ENCODE measurements at places on chromosomes 2 and 18.

DNA sequence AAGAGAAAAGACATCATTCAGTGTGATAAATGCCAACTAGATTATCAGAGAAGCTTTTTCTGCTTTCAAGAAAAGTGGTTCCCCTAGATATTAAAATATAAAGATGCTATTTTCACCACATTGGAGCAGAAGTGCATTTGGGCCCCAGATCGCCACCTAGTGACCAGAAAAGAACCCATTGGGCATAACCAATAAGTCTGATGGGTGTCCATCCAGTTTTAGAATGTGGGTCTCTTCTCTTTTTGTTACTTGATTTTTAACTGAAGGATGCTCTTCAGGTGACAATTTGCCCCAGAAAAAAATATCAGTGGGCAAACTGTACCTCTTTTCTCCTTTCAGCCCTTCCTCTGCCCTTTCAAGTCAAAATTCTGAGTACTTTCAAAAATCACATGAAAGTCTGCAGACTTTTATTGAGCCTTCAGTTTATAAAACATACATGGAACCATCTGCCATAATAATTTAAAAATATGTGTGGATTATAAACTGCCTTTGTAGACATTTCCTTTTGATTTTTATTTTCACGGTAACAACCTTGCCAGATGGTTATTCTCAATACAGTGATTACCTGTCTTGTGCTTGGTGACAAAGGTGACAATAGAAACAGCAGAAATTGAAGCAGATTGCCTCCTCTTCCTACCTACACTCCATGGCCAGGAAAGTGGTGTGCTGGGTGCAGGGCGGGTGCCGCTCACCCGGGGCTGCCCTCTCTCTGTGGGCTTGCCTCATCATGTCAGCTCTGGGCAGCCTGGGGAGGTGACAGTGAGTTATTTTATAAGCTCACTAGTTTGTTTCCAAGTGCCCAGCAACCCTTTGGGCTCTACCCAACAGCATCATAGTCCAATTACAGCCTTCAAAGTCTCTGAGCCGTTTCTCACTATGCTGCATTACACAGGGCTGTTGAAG is 124.5 kb downstream of the DCDC2C start:
- DNase-seq: peak; percentile 10

DNA sequence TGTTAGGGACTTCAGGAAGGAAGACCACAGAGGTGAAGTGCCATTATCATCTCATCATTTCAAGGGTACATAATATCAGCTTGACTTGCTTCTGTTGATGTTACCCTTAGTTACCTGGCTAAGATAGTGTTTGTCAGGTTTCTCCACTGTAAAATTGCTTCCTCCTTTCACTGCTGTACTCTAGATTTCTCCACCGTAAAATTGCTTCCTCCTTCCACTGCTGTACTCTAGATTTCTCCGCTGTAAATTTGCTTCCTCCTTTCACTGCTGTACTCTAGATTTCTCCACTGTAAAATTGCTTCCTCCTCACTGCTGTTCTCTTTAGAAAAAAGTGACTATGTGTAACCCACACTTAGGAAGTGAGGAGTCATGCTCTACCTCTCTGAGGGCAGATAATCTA is 1460.3 kb downstream of the SUCLG1 start:
- DNase-seq: no peak

GRCh38 chr18:48860269-48861180 is 90.2 kb downstream of the SMAD7 start:
- DNase-seq: no peak

DNA sequence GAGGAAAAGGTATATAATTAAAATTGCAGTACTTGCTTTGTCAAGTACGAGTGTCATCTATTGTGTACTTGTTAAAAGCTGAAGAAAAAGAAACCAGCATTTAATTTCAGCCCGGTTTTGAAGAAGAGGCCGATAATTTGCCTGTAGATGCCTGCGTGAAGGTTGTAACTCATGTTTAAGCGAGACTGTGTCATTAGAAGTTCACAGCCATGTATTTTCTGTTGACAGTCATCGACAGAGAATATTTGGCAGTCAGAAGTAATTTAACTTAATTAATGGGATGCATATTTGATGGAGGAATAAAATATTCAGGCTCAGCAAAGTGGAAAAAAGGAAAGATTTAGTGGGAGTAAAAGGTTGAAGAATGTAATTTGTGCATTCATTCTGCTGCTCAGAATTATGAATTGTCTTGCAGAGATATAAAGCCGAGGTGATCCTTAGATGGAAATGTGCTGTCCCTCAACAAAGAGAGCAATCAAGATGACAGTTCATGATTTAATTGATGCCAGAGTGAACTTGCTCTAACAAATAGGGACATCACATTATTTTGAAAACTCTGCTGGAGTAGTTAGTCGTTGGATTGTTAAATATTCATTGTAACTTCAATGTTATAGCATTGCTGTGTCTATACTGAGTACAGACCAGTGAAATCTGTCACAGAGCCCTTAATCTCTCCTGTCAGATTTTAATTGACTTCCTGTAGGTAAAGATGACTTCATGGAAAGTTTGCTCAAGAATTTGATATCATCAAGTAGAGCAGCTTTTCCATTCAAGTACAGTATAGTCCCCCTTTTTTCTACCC is 53.9 kb downstream of the ZNF407 start:
- DNase-seq: no peak

- DNase-seq: no peak
These were observed 2.3 kb downstream of the FZD7 start for GRCh38 chr2:202035941-202036372.

Measured in DND-41 (cell line).